ENCODE measurements at places on chromosomes 6 and 20.

DNA sequence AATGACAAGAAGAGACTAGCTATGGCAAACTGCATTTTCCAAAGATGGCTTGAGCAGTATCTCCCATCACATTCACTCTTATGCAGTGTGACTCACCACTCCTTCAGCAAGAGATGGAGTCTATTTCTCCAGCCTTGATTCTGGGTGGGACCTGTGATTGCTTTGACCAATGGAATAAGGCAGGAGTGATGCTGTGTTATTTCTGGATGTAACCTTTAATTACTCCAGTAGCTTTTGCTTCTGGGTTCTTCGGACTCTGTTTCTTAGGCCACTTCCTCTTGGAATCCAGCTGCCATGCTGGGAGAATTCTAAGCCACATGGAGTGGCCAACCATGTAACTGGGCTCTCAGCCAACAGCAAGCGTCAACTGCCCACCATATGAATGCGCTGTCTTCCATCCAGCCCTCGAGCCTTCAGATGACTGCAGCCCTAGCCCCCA is 50.7 kb downstream of the TGM2 start:
- DNase-seq, result no peak

DNA sequence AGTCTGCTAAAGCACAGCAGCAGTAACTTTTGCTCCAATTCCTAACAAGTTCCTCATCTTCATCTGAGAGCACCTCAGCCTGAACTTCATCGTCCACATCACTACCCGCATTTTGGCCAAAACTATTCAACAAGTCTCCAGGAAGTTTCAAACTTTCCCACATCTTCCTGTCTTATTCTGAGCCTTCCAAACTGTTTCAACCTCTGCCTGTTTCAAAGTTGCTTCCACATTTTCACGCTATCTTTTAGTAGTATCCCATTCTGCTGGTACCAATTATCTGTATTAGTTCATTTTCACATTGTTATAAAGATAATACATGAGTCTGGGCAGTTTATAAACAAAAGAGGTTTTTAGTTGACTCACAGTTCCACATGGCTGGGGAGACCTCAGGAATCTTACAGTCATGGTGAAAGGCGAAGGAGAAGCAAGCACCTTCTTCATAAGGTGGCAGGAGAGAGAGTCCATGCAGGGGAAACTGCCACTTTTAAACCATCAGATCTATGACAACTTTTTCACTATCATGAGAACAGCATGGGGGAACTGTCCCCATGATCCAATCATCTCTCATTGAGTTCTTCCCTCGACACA is 99.4 kb upstream of the GRIK2 start:
- no peak for DNase-seq

DNA sequence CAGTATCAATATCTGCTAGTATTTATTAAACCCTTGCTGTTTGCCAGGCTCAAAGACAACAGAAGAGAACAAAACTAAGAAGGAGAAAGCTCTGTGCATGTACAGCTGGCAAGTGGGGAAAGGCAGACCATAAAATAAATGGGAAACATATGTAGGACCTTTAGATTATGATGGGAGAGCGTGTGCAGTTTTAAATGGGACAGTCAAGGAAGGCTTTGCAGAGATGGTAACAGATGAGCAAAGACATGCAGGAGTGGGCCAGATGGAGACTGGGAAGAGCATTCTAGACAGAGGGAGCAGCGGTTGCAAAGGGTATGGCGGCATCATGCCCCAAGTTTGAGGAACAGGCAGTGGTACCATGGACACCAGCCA is 260.0 kb downstream of the NRN1 start:
- DNase-seq, result no peak

GRCh38 chr6:107542192-107542668 is 52.3 kb downstream of the SOBP start:
- DNase-seq, result no peak

DNA sequence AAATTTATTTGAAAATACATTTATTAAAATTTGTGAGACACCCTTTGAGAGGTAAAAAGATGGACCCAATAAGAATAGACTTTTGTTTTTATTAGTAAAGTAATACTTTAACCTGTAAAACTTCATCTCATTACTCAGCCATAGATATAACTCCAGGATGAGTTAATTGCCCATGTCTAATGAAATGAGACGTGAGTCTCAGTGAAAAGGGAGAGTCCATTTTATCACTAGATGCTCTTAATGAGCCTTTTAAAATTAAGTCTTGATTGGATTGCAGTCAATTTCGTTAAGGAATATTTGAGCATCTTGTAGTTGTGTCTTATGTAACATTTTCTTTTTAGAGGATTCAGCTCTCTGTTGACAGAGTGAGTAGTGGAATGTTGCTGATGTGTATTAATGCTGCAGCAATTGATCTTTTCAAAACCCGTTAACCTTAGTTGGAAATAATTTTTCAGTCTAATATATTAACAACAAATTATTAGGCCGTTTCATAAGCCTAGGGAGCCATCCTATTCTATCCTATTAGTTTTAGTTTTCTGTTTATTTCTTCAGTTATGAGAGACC is 77.3 kb downstream of the QKI start:
- DNase-seq, result no peak

- DNase-seq, result no peak
These were observed 105.4 kb downstream of the PDE10A start for GRCh38 chr6:165557674-165558073.

DNA sequence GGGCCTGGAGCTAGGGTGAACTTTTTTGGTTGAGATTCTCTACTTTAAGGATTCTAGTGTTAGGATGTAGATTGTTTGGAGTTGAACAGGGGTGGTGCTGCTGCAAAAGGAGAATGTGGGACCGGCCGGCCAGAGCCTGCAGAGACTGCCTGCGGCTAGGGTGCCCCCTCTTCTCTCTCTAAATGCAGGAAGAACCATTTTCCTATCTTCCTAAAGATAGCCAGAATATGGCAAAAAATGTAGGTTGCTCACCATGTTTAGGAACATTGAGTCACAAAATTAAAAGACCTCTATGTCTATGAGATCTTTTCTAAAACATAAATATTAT is 39.5 kb downstream of the BICRAL start:
- no peak for DNase-seq

DNA sequence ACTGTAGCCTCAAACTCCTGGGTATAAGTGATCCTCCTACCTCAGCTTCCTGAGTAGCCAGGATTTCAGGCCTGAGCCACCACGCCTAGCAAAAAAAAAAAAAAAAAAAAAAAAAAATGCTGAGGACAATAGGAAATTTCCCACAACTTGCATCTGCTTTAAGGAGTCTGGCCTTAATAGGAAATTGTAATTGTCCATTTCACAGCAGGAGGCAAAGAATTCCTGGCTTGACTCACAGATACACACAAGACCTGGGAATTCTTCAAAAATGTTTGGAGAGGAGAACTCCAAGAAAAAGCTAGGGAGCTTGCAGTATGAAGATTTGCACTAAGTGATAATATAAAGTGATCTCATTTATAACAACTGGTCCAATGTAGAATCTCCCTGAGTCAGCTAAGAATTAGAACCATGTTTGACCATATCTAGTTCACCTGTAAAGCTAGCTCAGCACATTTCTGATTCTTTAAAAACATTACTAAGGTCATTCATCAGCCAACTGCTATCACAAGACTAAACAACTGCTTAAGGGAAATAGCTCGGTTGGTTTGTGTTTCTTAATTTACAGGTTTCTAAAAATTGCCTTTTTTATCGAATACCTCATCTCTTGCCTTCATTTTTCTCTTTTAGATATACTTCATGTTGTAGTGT is 80.2 kb upstream of the SLC2A12 start:
- no peak for DNase-seq
